ENCODE measurements at places on chromosomes 7 and 10.

DNA sequence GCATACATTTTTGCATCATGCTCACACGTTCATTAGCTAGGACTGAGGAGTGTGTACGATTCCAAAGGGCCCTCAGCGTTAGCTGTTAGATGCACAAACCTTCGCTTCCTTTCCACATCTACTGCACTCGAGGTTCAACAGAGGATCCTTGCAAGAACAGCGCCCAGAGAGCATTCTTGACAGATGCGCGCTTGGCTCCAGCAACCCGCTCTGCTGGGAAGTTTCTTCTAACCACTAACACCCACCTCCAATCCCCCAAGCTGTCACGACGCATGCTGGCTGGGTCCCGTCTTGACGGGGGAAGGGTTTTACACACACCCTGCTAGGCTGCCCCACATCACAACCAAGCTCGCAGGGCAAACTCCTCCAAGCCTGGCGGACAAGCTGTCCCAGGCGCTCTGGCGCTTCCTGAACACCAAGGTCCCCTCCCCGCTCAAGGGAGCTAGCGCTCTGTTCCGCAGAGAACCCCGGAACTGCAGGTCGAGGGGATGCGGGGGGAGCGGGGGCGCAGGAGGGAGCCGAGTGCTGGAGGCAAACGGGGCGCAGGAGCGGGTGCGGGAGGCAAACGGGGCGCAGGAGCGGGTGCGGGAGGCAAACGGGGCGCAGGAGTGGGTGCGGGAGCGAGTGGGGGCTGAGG, 653 bp upstream of the ADRB1 start:
- DNase-seq, result no peak

DNA sequence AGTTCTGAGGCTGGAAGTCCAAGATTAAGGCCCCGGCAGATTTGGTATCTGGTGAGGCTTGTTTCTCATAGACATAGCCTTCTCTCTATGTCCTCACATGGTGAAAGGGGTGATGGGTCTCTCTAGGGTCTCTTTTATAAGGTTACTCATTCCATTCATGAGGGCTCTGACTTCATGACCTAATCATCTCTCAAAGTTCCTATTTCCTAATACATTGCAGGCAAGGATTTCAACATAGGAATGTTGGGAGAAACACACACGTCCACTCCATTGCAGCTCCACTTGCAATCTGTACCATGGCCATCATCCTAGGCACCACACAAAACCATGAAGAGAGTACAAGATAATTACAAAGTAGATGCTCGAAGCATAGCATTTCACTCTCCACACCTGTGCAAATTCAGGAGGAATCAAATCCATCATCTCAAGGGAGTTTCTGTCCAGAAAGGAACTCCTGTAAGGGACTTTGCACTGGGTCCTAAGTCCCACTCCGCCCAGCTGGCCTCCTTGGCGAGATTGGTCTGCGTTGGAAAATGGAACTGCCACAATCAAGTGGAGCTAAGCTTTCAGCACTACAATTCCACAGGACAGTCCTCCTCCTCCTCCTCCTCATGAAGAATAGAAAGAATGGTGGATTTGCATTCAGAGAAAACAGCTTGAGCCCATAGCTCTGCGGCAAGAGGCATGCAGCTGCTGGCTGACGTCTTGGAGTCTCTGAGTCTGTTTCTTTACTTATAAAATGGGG, 8.8 kb downstream of the DDC start:
- DNase-seq, result no peak

DNA sequence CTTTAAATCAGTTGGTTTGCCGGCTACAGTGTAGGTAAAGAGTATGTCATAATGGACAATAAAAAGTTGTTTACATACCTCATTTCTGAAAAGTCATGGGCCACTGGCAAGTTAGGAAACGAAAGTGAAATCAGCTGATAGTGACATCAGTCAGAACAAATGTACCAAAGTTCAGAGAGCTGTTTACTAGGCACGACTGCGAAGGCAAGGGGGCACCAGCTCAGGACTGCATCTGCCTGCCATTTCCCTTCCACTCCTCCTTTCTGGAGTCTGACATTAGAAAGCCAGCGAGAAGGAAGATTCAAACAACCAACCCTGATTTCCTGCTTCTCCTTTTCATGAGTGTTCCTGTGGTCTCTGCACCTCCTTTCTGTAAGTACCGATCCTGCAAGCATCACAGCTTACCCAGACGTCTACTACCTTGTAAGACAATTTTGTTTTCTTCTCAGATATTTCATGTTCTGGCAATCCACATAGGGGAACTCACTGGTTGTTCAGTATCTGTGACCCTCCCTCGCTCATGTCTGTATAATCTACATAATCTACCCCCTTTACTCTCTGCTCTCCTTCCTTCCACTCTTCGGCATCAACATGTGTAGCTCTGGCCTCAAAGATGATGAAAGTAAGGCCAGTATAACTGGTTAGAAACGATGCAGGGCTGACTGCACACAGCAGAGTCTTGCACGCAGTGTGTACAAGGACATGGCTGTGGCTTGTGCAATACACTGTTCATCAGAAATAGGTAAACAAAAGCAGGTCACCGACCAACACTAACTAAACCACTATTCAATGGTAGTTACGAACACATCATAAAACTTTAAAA, at the start of gene TMEM140:
Gene TMEM140 (plus strand): TSS at position 174 of the 823 bp plus-strand sequence. CDS start 16,370 bp downstream, outside the sequence.
- no peak for DNase-seq

GRCh38 chr7:48388911-48389310, 217.7 kb downstream of the ABCA13 start:
- DNase-seq, result no peak

DNA sequence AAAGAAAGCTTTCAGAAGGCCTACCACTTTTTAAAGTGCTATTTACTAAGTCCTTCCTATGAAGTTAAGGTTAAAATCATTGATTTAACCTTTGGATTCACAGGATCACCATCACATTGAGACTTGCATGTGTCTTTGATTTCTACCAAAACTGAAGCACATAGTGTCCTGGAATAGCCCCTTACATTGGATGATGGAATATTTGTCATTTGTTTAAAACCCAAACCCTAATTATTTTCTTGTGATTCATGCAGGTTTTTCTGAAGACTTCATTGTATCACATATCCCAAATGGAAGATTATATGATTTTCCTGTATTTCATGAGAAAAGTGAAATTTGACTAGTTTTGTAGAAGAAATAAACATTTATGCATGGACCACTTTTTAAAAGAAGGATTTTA, 3.3 kb downstream of the SEMA3A start:
- no peak for DNase-seq
